SK-MEL-5 (cell line): ENCODE measurements at places on chromosomes 3 and 15. TPM values are rescaled to one million over a fixed set of nuclear protein-coding genes. Genes with fewer than 3 reads are reported as not detected.

- DNase-seq: no peak
Observed at GRCh38 chr3:8954938-8955763, 8.1 kb downstream of the RAD18 start.

- no peak for DNase-seq
Observed at GRCh38 chr3:63458405-63458804, 180.3 kb downstream of the SYNPR start.

DNA sequence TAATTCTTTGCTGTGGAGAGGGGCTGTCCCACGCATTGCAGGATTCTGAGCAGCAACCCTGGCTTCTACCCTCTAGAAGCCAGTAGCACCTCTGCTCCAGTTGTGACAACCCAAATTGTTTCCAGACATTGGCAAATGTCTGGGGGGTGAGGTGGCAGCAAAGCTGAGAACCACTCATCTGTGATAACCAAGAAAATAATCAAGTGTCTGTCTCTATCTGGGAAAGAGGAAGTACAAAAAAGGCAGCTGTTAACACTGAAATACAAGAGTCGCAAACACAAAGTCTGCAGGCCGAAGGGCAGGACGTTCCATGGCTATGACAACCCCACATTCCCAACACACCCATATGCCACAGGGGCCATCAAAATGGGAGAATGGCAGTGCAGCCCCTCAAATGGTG lies 42.2 kb upstream of the GNB5 start:
- no peak for DNase-seq

- no peak for DNase-seq
Observed at GRCh38 chr3:23949784-23950183, 4.7 kb downstream of the NR1D2 start.

BLM gene
- total RNA-seq: 41.3 and 41.9 TPM in 2 replicates
